ENCODE measurements at places on chromosomes 13 and 19.
A peak's percentile ranks its signal among the peaks of the same experiment; 100 is the strongest.

GRCh38 chr13:52926971-52927370 lies 78.5 kb upstream of the PCDH8 start:
- DNase-seq, result no peak

DNA sequence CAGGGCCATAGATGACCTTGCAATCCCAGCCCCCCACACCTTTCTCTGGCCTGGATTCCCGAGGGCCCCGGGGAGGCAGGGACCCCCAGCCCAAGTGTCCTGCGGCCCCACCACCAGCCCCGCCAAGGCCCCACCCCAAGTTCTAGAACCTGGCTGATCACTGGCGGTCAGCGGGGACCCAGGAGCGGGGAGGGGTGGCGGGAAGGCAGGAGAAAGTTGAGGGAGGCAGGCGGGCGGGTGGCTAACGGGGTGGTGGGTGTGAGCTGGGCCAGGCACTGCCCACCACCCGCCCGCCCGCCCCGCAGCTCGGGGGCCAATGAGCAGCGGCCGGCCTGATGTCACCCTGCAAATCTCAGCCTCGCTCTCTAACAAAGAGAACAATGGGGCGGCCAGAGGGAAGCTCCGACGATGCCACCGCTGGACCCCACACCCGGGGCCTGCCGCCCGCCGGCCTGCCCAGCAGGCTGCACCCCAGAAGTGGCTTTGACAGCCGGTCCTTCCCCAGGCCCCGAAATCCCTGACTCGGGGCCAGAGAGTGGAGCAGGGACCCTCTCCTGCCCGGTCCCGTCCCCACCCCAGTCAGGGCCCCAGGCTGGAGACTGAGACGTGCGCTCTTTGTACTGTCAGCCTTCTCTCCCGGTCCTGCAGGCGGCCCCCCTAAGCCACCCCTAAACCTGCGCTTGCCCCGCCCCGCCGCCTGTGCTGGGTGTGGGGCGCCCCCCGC lies 1.6 kb downstream of the MEX3D start:
- no peak for DNase-seq

GRCh38 chr19:2477732-2478191 lies 1.8 kb downstream of the GADD45B start:
- peak; percentile 69 for DNase-seq

GRCh38 chr13:61415058-61415721 lies 459 bp downstream of the PCDH20 start:
- no peak for DNase-seq

- no peak for DNase-seq
Observed at GRCh38 chr19:45947926-45948325, 25.7 kb downstream of the NOVA2 start.

GRCh38 chr19:55241143-55241934 lies 12.8 kb upstream of the TMEM86B start:
- no peak for DNase-seq

DNA sequence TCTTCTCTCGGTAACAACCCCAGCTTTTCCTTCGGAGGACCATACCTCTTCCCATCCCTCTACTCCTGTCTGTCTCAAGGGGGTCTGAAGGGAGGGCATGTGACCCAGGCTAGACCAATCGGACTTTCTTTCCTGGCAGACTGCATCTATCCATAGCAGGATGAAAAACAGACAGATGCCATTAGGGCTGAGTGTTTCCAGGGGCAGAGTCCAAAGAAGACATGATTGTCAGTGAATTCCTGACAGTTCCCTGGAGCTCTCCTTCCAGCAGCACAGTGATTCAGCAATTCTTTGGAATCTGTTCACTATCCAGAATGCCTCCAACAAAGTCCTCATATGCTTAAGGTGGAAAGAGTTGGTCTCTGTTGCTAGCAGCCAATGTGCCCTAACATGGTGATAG lies 189.8 kb downstream of the KCTD12 start:
- DNase-seq, result no peak

DNA sequence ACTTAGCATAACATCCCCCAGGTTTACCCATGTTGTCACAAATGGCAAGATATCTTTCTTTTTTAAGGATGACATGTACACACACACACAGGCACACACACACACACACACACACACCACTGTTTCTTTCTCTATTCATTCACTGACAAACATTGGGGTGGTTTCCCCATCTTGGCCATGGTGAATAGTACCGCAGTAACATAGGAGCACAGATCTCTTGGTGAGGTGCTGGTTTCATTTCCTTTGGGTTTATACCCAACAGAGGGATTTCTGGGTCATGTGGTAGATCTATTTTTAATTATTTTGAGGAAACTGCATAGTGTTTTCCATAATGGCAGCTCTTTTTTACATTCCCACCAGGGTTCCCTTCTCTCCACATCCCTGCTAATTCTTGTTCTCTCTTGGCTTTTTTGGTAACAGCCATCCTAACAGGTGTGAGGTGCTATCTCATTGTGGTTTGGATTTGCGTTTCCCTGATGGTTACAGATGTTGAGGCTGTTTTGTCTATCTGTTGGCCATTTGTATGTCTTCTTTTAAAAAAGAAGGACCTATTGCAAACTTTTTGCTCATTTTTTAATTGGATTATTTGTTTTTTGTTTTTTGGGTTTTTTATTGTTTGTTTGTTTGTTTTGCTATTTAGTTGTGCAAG lies 251.7 kb upstream of the IRS2 start:
- no peak for DNase-seq

DNA sequence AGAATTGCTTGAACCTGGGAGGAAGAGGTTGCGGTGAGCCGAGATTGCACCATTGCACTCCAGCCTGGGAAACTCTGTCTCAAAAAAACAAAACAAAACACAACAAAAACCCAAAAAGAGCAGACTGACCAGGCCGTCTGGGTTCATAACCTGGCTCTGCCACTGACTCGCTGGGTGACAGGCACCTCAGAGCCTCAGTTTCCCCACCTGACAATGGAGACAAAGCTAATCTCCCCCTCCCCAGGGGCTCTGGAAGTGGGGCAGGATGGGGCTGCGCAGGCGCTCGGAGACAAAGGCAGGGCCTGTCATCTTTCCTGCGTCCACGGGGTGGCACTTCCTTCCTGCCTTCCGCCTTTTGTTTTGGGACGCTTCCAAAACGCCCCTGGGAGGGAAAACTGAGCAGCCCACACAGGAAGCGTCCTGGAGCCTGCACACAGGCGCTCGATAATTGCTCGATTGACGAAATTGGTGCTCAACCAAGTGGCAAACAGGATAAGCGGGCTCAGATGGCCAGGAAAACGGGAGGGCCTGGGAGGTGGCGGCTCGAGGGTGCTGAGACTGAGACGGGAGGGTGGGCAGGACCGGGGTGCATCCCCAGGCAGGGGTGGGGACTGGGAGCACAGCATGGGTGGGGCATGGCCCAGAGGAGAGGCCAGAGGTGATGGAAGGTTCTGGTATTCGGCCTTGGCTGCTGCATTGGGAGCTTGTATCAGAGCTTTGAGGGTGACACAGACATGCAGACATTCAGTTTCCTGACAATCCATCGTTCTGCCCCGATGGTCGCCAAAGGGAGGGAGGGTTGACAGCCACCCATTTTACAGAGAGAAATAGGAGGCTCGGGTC lies 17.8 kb downstream of the SPC24 start:
- DNase-seq, result peak; percentile 57

- peak; percentile 26 for DNase-seq
Observed at GRCh38 chr13:97018029-97018819, 23.9 kb upstream of the OXGR1 start.

DNA sequence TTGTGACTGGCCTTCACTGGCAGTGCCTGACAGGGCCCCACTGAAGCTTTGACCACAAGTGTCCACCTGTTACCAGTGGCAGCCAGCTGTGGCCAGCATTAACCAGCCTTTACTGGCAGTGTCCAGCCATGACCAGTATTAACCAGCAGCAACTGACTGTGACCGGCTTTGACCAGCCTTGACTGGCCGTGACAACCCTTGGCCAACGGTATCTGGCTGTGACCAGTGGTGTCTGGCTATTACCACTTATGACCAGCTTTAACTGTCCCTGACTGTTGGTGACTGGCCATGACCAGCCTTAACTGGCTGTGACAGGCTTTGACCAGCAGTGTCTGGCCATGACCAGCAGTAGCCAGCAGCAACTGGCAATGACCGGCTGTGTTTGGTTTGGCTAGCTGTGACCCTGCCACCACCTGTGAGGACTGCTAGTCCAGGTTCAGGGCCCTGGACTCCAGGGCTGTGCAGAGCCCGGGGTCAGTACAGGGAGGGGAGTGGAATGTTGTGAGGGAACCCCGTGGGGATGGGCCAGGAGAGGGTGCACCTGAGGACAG lies 32.2 kb downstream of the CKM start:
- no peak for DNase-seq

DNA sequence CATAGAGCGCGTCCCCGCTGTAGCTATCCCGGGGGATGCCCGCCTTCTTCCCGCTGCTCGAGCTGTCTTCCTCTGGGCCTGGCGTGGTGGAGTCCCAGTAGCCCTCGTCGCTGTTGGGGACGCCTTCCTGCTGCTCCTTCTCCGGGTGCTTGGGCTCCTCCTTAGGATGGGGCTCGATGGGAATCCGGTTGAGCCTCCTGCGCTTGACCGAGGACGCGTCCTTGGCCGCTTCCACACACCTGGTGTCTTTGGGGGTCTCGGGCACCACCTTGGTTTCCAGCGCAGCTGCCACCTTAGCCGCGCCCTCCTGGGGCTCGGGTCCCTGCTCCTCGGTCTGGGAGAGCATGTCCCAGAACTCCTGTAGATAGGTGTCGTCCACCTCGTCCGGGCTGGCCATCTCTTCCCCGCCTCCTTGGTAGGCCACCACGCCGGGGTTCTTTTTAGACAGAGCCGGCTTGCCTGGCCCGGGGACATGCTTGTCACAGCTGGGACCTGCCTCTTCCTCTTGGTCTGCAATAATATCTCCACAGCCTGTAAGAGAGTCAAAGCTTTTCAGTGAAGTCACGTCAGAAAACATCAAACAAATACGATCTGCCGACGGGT lies 2.0 kb downstream of the AMER2 start:
- no peak for DNase-seq

- no peak for DNase-seq
Observed at GRCh38 chr13:67916650-67917049, 686.5 kb upstream of the PCDH9 start.

DNA sequence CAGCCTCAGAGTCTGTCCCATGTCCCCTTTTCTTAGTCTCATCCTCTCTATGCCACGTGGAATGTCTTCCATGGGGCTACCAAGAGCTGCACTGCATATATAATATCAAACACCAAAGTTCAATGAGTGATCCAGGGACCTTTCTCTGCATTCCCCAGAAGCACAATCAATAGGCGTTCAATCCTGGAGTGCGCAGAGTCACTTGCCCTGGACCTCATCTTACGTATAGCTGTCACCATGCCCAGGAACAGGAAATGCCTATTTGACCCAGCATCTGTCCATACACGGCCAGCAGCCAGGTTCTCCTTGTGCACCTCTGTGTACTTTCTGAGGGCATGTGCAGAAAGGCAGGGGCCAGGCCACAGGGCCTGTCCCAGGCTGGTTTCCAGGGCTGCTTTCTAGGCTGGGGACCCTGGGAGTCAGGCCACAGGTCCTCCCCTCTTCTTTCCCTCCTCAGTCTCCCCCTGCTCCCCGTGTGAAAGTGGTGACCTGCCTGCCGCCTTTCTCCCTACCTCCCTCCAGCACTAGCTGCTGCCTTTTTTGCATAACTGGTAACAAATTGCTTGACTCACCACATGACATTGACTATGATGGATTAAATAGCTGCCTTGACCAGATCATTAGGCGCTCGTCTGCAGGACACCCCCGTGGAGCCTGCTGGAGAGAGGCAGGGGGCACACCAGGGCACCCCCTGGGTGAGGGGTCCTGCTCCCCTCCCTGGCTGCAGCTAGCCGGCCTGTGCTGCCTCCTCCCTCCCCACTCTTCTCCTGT lies 222.0 kb downstream of the ZNF536 start:
- DNase-seq, result no peak

DNA sequence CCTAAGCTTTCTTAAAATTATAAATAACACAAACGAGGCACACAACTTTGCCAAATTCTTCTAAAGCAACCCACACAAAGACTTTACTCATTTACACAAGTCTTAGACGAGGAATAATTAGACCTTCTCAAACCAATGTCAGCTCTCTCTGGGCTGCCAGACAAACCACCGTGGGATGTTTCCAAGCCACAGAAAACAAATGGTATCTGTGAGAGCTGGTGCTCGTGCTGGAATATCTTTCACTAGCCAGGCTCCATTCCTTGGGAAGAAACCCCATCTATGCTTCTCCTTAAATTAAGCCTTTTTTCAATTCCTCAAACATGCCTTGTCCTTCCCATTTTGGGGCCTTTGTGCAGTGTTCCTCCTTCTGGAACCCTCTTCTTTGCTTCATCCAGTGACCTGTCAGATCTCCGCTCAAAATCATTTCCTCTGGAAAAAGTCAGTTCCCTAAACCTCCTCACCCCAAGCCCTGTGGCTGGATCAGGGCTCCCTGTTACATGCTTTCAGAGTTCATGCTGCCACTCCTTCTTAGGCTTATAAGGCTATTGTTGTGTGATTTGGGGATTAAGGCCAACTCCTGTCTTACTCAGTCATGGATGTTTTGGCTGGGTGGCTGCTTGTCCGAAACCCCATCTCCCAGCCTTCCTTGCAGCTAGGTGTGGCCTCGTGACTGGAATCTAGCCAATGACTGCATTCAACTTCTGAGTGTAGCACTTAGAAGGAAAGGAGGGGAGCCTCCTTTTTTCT lies 64.2 kb upstream of the GTF2F2 start:
- no peak for DNase-seq

GRCh38 chr19:31089681-31090080 lies 259.6 kb downstream of the TSHZ3 start:
- DNase-seq, result no peak

GRCh38 chr13:90511903-90512302 lies 835.6 kb upstream of the MIR17HG start:
- no peak for DNase-seq
